ENCODE measurements at places on chromosomes 4 and X. TPM values are rescaled to one million over a fixed set of nuclear protein-coding genes. Genes with fewer than 3 reads are reported as not detected.

Gene JCHAIN
- not detected for total RNA-seq

DNA sequence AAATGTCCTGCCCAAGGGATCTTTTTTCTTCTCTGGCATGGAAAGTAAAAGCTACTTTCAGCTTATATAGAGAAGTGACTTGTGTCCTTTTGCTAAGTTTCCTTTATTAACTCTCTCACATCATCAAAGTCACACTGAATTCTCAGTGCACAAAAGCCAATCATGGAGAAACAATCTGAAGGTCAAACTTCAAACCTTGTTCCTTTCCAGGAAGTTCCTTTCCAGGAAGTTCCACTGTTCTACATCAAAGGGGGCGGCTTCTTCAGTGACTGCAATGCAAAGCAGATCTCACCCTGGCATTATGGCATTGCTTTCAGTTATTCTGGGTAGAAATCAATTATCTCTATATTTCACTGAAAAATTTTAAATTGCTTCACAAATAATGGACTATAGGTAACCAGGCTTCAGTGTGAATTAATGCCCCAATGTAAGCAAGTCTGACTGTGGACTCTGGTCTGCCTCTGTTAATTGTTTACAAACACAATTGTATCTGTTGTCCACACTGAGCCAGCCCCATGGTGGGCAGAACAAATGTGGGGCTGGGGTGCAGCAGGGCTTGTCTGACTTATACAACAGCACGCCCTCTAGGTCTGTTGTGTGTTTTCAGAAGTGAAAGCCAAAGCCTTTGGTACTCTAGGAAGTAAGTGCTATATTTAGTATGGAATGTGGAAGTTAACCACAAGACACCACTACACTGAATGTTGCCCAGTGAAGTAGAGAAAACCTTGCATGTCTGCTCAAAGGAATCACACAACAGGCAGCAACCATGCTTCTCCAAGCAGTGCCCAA lies 98.8 kb downstream of the CDS1 start:
- no peak for DNase-seq

Gene S100P
- total RNA-seq: not detected

Gene ZNF630
- total RNA-seq: 3.3 TPM

Gene NDST4
- total RNA-seq: 5.1 TPM

DNA sequence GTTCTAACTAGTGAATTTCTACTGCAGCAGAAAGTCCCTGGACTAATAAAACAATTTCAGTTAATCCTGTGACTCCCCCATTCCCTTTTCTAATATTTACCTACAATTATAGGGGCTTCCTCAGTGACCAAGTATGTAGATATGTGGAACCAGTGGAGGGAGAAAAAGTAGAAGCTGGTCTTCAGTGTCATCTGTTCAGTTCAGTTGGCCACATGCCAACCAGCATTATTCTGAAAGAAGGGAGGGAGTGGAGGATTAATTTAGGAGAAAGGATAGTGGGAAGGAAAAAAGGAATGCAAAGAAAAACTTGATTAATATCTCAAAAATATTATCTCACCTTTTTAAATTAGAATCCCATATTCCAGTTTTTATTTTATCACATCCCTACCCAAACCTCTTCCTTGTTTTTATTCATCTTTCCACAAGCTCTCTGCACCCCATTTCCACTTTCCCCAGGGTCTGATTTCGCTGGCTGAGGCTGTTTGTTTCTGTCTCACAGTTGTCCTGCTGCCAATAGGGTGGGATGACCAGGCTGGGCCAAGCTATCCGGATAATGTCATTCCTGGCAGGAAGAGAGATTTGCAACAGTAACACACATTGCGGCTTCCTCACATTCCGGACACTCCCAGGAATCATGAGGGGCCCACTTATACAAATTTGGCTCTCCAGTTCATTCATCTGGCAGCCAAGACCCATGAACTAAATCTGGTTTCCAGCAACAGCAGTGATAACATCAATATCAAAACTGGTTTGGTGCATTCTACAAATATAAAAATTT lies 24.6 kb upstream of the ANTXR2 start:
- DNase-seq: no peak

- no peak for DNase-seq
These were observed 166.8 kb downstream of the BTC start for GRCh38 chr4:74627504-74627903.

- DNase-seq: no peak
These were observed 25.5 kb downstream of the MOB1B start for GRCh38 chr4:70927502-70928137.

DNA sequence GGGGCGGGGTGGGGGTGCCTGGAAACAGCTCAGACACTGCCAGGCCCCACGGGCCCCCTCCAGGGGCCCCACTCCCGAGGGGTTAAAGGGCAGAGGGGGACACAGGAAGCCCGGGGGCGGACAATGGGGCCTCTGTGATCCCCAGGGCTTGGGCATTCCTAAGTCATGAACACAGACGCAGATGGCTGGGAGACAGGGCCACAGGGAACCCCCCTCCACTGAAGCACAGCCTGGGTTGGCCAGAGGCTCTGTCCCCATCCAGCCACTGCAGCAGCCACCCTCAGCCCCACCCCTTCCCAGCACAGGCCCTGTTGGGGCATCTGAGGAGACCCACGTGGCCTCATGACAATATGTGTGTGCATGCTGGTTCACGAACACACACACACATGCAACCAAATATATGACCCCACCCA lies 3.9 kb downstream of the L1CAM start:
- no peak for DNase-seq

DNA sequence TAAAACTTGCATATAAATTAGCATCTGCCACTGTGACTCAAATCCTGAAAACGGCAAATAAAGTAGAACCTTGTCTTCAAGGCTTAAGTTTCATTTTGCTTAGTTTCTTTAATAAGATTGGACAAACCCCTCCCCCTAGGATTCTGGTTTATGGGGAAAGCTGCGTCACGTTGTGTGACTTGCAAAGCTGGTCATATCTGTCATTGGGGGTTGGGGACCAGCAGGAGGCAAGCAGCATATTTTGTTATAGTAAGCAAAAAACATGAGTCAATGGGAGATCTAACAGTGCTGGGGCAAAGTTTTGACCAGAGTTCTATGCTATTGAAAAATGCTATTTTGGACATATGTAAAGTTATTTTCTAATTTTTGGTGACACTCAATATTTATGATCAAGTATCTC lies 407.3 kb downstream of the PCDH18 start:
- DNase-seq: no peak

DNA sequence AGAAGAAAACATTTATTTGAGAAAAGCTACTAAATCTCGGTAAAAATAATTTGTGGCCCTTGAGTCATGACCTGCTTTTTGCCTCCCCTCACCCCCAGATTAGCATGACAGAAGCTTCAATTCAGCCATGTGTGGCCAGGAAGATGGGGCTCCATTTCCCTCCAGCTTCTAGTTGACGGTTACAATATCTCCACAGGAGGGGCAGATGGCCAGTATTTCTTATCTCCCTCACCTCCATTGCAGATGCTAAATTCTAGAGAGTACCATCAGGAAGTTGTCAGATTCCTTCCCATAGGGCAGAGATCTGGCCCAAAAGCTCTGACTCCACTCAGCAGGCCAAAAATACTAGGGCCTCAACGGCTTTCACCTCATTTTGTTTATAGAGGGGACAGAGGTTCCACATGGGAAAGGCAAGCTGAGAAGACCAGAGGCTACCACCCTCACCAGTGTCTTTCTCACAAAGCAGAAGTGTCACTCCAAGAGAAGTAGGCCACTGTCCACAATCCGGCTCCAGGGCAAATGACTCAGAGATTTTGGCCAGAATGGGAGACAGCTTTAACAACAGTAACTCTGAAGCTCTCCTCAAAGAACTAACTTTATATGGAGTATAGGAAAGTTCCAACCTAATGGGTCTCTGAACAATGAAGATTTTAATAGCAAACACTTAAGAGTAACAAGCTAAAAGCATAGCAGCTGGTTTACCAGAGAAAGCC lies 108.3 kb downstream of the TBC1D19 start:
- DNase-seq: no peak

DNA sequence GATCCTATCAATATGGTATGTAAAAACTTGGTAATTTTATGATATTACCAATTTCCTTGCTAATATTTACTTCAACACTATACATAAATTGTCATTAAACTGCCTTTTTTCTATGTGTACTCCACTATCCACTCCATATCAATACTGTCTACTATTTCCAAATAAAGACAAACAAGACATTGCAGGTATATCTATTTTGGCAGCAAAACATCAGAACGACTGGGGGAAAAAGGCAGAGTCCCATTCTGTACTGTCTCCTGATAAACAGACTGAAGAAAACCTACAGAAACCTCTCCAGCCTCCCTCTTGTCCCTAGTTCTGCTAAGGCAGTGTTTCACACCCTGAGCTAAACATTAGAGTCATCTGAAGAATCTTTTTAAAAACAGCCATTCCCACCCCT lies 96.6 kb downstream of the ATRX start:
- no peak for DNase-seq

- DNase-seq: no peak
These were observed 75.2 kb downstream of the FAM53A start for GRCh38 chr4:1608821-1609500.

DNA sequence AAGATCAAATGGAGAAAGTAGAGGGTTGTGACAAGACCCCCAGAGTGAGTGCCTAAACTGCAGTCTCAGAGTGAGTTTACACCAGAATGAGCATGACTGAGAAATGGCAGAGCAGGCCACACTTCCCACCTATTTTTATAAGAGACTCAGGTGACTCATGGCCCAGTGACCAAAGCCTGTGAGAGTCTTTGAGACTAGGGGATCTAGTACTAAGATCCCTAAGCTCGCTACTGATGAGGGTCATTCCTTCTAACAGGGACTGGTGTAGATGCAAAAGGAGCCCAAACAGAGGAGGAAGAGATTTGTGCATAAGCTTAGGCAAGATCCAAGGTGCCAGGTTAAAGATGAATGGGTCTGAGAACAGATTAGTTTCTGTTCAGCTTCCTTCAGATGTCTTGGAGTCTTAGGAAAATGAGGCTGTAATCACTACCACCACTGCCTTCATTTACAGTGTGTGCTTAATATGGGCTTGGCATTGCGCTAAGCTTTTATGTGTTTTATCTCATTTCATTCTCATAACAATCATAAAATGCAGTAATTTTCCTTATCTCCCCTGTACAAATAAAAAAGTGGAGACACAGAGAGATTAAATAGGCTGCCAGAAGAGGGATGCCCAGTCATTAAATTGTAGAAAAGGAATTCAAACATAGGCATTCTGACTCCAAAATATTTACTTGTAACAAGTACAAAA lies 62.8 kb downstream of the RWDD4 start:
- DNase-seq: no peak

Gene GYPA
- total RNA-seq: not detected

GRCh38 chr4:156888762-156889161 lies 82.8 kb downstream of the PDGFC start:
- DNase-seq: no peak

DNA sequence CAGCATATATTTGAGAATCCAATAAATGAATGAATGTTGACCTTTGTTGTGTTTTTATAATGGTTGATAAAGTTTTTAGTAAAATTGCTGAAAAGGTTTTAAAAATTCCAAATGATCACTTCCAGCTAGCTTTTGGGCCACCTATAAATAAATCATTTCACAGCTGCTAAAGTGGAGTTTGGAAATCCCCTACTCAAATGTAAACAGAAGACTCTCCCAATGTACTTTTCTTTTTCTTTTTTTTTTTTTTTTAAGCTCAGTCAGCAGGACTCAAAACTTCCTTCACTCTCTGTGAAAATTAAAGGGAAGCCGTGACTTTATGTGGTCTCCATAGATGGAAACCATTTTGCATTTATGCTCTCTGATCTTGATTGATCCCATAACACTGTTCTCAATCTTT lies 45.2 kb downstream of the CXCL13 start:
- no peak for DNase-seq

GRCh38 chr4:14790494-14790893 lies 211.8 kb upstream of the CPEB2 start:
- no peak for DNase-seq

DNA sequence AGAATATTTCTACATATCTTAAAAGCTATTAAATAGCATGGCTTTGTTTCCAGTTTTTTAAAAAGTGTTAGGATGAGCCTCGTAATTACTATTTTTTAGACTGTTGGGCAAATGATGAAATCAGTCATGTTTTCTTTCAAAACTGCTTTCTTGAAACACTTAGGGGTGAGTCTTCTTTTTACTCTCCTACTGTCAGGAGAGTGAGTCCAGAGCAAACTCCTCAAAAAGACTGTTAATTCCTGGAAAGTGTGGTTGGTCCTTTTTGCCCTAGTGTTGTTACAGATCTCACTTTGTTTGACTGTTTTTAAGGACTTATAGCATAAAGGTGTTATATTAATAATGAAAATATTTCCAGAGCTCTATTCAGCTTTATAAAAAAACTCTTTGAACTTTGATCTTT lies 6.3 kb downstream of the GSTCD start:
- DNase-seq: no peak

GRCh38 chrX:54922547-54922946 lies 1.9 kb downstream of the TRO start:
- DNase-seq: no peak

Gene HCCS
- 32.2 TPM for total RNA-seq

DNA sequence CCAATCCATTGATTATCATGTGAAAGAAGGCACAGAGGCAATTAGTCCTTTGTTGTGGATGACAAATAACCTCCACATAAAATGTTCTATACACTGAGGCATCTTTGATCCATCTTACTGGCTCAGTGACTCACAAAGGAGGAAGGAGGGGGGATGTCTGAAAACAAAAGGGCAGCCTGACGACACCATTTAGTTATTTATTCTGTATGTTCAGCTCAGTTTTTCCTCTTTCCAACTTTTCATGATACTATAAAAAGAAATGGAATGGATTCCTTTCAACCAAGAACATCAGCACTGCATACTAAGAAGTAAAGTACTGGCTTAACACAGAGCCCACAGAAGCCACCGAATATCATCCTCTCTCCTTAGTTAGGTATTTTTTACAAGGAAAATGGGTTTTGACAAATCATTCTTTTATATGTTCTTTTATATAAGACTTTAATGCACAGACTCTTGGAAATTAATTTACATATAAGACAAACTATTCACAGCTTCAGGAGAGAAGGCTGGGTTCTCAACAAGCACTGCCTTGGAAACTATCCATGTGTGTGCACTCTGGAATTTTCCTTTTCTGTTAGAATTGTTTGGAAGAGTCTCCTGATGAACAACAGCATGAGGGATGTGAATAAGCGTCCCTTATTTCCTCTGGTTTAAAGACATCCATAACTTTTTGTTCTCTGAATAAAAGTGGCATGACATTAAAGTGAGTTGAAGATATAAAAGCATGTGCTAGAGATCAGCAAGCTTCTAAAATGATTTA lies 135.6 kb downstream of the TSPAN5 start:
- no peak for DNase-seq

GRCh38 chr4:89906777-89907521 lies 12.3 kb downstream of the MMRN1 start:
- DNase-seq: no peak

Gene PRPS2
- total RNA-seq: 18.5 TPM

Gene SCRG1
- total RNA-seq: 2.6 TPM

- no peak for DNase-seq
These were observed 3.3 kb upstream of the LRAT start for GRCh38 chr4:154740462-154740861.

GRCh38 chr4:127586922-127587571 lies 45.7 kb upstream of the INTU start:
- DNase-seq: no peak

Measured in osteocyte (in vitro differentiated cells).